ENCODE measurements at places on chromosomes 1 and 21.

- no peak for DNase-seq
Measured at GRCh38 chr1:183278739-183279591, 92.9 kb downstream of the LAMC2 start.

DNA sequence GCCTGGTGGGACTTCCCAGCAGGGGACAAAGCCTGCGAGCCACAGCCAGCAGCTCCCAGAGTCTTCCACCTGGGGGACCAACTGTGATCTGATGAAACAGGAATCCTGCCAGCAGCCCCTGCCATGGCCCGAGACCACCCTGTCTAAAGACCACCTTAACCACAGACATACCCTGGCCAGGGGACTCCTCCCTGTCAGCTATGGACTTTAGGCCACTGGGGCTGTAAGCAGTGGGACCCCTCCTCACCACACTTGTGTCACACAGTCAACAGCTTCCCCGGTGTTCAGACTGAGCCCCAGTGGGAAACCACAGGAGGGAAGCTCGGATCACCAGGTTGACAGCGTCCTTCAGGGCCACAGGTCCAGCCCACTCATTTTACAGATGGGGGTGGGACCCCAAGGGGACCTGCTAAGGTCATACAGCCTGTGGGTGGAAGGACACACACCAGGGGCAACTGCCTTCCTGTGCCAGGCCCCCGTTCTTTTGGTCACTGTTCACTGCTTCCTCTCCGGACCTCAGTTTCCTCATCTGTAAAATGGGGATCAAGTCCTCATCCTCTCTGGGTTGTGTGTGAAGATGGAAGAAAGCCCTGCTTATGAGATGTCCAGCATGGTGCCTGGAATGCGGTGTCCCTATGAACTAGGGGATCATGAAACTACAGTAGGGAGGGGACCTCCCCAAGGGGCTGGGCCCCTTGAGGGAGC is 11.4 kb downstream of the EPHA2 start:
- no peak for DNase-seq

GRCh38 chr1:19070197-19070651 is 113.7 kb upstream of the IFFO2 start:
- DNase-seq = no peak

- DNase-seq = no peak
Measured at GRCh38 chr21:32425628-32426027, 13.1 kb downstream of the EVA1C start.

- peak; percentile 77 for DNase-seq
Measured at GRCh38 chr21:26169061-26169610, 1.4 kb downstream of the APP start.

DNA sequence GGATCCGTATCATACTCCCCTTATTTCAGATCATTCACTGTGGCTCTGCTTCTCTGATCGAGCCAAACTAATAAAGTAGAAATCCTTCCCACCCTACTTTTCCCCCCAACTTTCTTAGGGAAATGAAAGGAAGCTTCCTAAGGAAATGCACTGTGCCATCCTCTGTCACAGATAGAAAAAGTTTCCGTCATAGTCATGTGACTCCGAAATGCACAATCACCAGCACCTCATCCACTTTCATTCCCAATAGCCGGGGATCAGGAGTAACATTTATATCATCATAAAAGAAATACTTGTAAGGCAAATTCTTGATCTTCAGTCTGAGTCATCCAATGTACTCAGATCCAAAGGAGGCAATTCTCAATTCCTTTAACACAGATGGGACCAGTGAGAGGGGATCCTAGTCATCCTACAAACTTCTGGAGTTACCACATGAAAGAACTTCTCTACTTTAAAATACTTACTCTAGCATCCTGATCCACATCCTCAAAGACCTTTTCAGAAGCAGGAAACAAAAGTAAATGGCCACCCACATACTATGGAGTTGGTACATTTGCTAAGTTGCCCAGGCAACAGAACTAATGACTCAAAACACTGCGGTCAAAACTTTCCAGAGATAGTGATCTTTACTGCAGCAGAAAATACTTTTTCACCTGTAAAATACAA is 97.8 kb upstream of the ZC3H11B start:
- no peak for DNase-seq

GRCh38 chr21:41427556-41427955 is 1.5 kb downstream of the MX1 start:
- no peak for DNase-seq

- DNase-seq = no peak
Measured at GRCh38 chr1:212782422-212783154, 9.0 kb downstream of the NSL1 start.

DNA sequence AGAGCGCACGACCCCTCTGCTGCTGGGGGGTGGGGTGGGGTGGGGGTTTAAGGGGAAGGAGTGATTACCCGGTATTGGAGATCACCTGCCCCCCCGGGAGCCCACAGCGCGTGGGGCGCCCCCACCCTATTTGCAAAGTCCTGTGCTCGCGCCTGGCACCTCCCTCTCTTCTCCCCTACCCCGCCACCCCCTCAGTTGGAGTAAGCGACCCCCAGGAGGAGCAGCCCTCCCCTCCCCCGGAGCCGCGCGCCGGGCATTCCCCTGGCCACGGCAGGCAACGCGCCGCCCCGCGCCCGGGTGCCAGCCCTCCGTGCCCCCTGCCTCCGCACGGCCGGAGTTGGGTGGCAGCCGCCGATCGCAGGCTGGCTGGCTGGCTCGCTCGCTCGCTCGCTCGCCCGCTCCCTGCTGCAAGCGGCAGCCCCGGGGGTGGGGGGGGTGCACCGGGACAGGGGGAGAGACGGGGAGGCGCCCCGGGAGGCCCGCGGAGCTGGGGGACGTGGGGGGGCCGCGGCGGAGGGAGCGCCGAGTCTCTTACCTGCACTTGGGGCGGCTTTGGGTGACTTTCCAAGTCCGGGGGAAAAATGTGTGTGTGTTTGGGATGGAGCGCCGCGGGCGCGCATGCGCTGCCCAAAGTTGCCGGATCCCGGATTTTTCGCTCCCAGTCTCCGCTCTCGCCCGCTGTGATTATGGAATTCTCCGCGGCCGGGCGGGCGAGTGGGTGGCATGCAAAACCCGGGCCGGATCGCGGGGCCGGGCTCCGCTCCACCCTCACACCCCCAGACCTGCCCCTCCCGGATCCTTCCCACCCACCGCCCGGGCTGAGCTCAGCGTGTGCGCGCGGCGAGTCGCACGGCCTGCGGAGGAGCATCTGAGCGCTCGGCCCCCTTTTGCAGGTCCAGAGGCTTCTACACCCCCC is at the start of gene CASZ1:
Gene CASZ1 (minus strand): TSS at position 618 of the 916 bp plus-strand sequence. CDS start 102,757 bp downstream, outside the sequence.
- DNase-seq = peak; percentile 16

DNA sequence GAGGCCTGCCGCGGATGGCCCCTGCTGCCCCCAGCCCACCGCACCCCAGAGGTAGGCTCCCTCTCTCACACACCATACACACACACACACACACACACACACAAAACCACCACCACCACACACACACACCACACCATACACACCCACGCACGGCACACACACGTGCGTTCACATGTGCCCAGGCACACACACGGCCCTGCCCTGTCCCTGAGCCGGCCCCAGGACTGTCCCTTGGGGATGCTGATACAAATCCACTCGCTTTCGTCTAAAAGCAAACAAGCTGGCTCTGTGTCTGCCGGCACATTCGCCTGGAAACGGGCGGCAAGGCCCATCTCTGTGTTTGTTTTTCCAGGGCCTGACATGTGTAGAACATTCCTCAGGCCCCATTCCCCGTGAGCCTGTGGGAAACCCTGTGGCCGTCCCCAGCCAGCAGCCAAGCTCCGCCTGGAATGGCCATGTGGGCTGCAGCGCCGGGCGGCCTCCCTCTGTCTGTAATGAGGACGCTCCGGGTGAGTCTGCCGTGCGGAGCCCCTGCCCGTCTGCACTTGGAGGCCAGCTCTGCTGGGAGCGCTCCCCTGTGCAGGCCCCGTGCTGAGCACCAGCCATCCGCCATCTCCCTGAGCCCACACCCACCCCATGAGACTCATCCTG is 67.4 kb downstream of the DMRTB1 start:
- DNase-seq = no peak

GRCh38 chr1:46341222-46342083 is 846 bp downstream of the NSUN4 start:
- no peak for DNase-seq

- DNase-seq = peak; percentile 39
Measured at GRCh38 chr1:39490596-39491145, 765 bp upstream of the BMP8A start.

- no peak for DNase-seq
Measured at GRCh38 chr1:26280333-26281042, 602 bp downstream of the SH3BGRL3 start.

- DNase-seq = no peak
Measured at GRCh38 chr1:225999912-226000337, 782 bp upstream of the SDE2 start.

DNA sequence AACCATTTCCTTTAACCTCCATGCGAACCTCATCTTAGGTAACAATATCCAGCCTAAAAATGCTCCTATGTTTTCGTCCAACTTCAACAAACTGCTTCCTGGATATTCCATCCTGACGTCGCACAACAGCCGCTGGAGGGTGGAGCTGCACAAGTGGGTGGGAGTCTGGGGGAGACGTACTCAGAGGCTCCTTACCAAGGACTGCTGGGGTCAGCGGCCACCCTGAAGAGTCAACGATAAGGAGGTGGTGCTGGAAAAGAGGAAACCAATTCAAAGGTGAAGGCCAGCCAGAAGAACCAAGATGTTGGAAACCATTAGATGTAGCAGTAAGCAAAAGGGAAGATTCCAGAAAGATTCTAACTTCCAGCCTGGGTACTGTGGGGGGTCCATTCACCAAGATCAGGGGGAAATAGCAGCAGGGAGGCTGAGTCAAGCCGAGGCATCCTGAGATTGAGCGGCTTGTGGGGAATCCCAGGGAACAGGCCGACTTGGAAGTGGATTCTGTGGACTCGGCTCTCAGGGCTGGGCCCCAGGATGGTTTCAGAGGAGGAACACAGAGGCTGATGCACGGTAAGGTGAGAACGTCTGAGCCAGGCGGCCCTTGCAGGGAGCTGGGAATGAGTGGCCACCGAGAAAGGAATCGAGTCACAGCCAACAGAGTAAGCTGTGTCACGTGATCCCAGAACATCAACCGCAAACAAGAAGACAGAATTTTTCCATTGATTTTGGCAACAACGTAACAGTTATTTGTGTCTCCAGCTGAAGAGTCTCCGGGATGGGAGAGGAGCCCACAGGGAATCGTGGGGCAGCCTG is 375.7 kb downstream of the NPHP4 start:
- no peak for DNase-seq

- DNase-seq = no peak
Measured at GRCh38 chr1:182699393-182700350, 15.3 kb upstream of the RGS8 start.

- no peak for DNase-seq
Measured at GRCh38 chr1:158011714-158012113, 18.3 kb downstream of the KIRREL1 start.

- peak; percentile 63 for DNase-seq
Measured at GRCh38 chr1:113073479-113073950, 517 bp downstream of the LRIG2 start.

DNA sequence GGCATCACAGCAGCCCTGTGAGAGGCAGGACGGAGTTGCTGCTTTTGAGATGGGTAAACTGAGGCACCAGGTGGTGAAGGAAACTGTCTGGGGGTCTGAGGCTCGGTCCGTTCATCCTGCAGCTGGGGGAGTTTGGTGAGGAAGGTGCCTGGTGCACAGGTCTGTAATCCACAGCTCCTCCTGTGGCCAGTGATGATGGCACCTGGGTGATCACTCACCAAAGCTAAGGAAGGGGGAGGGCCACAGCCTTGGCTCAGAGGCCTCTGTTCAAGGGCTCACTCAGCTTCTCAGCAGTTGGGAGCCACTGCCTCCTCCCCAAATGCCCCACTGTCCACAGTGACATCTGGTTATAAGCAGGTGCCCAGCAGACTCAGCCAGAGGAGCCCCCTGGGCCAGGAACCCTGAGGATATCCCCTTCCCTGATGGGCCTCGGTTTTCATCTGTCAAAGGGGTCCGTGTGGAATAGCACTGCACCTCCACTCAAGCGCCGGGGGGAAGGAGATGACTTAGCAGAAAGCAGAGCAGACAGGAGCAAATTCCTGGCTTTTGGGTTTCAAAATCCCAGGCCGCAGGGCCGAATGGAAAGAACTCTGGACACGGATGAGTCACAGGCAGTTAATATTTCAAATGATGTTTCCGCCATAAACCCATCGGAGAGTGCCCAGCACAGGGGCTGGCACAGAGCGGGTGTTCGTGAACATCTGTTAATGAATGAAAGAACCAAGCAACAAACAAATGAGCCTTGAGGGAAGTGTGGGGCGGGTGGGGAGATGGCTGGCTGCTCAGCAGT is 82.8 kb downstream of the DMRTB1 start:
- no peak for DNase-seq

DNA sequence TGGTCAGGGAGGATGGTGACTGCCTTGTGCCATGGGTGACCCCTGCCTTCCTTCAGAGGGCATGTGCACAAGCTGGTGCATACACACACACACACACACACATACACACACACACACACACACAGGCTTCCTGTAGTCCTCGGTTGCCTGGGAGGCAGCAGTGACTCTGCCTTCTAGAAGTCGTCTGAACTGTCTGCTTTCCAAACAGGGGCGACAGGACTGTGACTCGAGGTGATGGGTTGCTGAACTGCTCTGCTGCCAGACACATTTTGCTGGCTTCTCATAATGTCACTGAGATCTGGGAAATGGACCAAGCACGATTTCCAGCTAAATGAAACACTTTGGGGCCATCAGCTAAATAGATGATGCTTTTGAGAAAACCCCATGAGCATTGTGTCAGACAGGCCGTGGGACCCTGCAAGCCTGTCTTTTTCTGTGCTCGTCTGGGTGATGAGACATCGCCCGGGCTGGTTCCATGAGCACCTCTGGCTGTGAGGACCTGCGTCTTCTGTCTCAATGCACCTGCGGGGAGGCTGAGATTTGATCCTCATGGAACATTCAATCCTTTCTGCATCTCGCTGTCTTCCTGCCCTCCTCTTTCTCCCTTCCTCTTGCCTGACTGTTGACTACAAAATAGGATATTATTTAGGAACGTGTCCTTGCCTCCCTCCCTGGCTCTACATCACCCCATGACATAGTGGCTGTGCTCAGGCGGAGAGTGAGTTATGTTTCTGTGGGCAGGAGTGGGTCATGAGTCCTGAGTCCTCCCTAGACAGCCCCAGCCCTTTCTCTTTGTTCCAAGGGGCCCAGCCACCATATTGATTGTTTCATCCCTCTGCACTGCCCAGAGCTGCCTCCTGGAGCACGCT is 436.8 kb downstream of the CAMTA1 start:
- no peak for DNase-seq

GRCh38 chr1:26790551-26790953 is 2.8 kb downstream of the PIGV start:
- no peak for DNase-seq

DNA sequence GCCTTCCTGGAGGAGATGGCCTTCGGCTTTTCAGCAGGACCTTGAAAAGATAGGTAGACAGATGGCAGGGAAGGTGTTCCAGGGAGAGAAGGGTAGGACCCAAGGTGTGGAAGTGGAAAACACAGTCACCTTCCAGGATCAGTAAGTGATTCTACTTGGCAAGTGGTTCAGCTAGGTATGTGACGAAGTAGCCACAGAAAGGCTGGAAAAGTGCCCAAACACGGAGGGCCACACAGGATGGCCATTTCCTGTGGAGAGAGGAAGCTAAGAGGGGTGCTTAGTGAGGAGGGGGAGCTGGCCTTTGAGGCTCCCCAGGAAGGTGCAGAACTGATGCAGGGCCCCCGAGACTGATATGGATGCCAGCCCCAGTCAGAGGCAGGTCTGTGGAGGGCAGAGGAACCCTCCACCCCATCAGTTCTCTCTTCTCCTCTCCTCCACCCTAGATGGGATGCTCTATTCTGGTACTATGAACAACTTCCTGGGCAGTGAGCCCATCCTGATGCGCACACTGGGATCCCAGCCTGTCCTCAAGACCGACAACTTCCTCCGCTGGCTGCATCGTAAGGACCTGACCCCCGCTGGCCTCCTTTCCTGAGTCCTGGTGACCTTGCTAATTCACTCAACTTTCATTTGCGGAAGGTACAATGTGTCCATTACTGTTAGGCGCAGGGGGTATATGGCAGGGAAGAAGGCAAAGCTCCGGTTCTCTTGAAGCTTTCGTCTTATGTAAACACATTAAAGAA is 6.8 kb downstream of the SEMA4A start:
- no peak for DNase-seq
